NCI-H526 (cell line): ENCODE measurements at places on chromosomes 2 and 18.

GRCh38 chr2:236176417-236176816 lies 8.2 kb upstream of the GBX2 start:
- DNase-seq = peak; percentile 63

DNA sequence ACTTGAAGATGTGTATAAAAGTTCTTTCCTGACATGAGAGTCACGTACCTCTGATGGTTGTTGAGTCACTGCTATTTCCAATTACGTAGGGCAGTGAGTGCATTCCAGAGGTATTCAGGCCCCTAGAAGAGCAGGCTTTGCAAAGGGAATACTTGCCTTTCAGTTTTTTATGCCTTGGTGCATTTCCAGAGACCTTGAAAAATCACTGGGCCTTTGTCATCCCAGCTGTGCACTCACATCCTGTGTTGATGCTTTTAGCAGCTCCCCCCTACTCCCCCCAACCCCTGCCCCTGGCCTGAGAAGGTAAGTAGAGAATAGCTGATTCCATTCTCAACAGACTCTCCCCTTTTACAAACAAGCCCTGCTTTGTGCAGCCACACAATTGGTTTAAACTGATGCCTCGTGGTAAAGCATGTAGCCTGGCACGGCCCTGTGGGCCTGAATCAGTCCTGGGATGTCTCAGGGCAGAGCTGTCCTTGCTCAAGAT lies 174.2 kb downstream of the PRPF40A start:
- DNase-seq = no peak

DNA sequence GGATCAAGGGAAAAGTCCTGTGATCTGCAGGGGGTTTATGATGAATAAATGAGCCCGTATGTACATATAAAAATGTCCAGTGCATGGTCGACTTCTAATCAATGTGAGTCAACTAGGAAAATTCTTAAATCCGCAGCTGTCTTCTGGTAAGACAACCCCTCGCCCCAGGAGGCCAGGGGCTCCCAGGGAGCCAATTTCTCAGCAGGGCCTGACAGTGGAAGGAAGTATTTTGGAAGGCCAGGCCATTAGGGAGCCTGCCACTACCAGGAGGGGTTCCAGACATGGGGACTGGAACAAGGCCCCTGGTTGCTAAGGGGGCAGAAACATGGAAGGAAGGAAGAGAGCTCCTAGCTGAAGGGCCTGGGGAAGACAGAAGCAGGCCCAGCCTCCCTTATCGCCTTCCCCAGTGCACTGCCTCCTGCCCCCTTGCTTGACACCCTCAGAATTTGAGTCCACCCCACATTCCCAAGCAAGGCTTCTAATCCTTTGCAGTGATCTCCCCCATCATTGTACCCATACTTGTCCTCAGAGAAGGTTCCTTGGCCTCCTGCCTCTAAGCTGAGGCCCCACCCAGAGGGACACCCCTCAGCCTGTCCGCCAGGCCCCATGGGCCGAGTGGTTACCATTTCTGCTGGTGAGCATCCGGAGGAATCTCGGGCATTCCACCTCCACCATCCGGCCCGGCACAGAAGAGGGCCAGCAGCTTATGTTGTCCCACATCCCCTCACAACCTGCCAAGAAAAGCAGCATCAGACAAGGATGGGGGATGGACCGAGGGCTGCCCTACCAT lies 45.9 kb downstream of the SCTR start:
- DNase-seq = no peak

- DNase-seq = no peak
These were observed 119.0 kb downstream of the FEZ2 start for GRCh38 chr2:36478999-36479398.

DNA sequence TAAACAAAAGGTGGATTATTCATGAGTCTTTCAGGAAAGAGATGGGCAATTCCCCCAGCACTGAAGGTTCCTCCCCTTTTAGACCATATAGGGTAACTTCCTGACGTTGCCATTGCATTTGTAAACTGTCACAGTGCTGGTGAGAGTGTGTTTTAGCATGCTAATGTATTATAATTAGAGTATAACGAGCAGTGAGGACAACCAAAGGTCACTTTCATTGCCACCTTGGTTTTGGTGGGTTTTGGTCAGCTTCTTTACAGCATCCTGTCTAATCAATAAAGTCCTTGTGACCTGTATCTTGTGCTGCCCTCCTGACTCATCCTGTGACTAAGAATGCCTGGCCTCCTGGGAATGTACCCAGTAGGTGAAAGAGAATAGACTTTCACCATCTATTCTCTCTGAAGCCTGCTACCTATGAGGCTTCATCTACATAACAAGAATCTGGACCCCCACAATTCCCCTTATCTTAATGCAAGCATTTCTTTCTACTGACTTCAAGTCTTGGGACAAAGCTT lies 148.7 kb downstream of the CABLES1 start:
- DNase-seq = no peak

DNA sequence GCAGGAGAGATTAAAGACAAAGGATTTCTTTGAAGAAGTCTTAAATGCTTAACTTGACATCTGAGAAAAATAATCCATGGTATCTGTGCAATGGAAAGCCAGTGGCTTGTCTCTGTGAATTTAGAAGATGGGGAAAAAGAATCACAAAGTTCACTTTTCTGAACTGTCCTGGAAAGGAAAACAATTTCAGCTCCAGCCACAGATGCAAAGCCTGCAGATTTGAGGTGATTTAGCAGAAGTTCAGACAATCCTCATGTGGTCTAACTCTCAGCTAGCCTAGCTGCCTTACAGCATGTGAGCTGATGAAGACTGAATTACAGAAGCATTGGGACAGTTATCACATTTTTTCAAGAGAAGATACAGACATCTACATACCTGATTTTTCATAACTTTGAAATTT lies 126.7 kb upstream of the ITGB6 start:
- DNase-seq = no peak

DNA sequence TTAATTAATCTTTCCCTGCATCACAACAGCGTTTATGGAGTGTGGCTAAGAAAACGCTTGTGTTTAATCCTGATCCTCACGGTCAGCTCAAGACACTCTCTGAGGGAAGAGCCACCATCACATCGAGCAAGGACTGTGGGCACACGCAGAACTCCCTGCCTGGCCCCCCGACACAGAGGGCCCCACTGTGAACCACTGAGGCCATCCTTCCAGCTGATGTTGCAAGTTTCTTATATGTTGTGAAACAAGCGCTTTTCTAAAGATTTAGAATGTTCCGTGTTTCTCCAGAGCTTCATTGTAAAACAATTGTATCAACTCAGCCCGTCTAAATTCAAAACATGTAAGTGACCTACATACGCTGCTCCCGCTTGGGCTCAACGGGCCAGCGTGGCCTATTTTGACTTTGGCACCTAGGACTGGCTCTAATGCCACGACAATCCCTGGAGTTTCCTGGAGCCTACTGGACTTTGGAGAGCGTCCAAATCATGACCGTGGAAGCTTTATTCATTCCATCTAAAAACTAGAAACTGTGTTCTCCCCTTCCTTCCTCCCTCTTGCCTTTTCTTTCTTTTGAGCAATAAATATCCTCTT lies 34.9 kb downstream of the SERPINE2 start:
- no peak for DNase-seq

GRCh38 chr18:80056095-80056494 lies 21.9 kb downstream of the RBFA start:
- DNase-seq = no peak

- DNase-seq = no peak
These were observed 863.9 kb downstream of the SUCLG1 start for GRCh38 chr2:83595121-83595690.

GRCh38 chr18:55795101-55795669 lies 207.2 kb upstream of the TCF4 start:
- DNase-seq = no peak

- peak; percentile 14 for DNase-seq
These were observed 425 bp upstream of the SALL3 start for GRCh38 chr18:78979056-78979729.

- DNase-seq = peak; percentile 77
These were observed 11.3 kb downstream of the IL1RN start for GRCh38 chr2:113138428-113139322.

GRCh38 chr2:85011747-85012146 lies 40.8 kb downstream of the KCMF1 start:
- peak; percentile 2 for DNase-seq

- no peak for DNase-seq
These were observed 17.4 kb downstream of the XDH start for GRCh38 chr2:31397094-31397493.

- DNase-seq = no peak
These were observed 30.9 kb downstream of the MREG start for GRCh38 chr2:215982465-215982875.

- DNase-seq = no peak
These were observed 65.3 kb upstream of the GLI2 start for GRCh38 chr2:120670371-120670770.

DNA sequence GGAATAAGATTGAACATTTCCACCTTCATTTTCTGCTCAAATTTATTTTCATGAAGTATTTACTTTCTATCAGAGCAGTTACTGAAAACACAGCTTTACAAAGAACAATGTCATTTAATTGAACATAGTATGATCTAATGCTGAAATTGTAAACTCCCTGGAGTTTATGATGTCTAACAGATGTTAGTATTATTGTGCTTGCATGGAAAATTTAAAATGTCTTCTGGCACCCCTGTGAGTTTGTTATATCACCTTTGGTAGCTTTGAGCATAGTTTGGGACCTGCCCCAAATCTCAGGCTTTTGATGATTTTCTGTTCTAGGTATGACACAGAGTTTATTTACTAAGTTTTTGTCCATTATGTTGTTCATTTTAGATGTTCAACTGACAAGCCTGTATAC lies 28.1 kb downstream of the FAM171B start:
- DNase-seq = no peak

DNA sequence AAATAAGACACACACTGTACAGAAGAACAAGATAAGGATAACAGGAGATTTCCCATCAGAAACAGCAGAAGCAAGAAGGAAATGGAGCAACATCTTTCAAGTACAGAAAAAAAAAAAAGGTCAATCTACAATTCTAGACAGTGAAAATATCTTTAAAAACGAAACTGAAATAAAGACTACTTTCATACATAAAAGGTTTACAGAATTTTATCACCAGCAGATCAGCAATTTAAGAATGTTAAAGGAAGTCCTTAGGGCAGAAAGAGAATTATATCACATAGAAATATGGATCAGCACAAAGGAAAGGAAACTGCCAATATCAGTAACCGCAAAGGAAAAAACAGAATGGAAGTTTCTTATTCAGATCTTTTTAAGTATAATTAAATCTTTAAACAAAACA lies 931.0 kb downstream of the EPHA4 start:
- DNase-seq = no peak

DNA sequence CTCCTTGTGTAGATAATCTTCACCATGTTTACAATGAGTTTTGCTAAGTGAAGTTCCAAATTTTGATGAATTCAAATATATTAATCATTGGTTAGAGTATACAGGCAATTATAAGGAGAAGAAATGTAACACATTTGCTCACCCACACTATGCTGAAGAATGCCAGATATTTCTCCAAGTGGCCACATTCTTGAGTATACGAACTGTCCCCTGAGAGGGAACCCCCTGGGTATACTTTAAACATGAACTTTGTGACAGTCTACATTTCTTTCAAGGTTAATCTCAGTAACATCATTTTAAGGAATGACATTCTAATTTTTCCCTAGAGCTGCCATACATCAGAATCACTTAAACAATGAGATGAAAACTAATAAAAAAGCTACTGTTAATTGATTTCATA lies 39.8 kb upstream of the CDKL4 start:
- no peak for DNase-seq

GRCh38 chr2:162057426-162057825 lies 16.6 kb downstream of the DPP4 start:
- DNase-seq = no peak

GRCh38 chr2:1862608-1863280 lies 118.4 kb upstream of the PXDN start:
- no peak for DNase-seq

- DNase-seq = no peak
These were observed 68.6 kb upstream of the YWHAQ start for GRCh38 chr2:9699139-9700108.

GRCh38 chr2:203841654-203842053 lies 25.9 kb upstream of the CTLA4 start:
- no peak for DNase-seq

GRCh38 chr2:207474863-207475485 lies 54.8 kb upstream of the CREB1 start:
- peak; percentile 30 for DNase-seq

DNA sequence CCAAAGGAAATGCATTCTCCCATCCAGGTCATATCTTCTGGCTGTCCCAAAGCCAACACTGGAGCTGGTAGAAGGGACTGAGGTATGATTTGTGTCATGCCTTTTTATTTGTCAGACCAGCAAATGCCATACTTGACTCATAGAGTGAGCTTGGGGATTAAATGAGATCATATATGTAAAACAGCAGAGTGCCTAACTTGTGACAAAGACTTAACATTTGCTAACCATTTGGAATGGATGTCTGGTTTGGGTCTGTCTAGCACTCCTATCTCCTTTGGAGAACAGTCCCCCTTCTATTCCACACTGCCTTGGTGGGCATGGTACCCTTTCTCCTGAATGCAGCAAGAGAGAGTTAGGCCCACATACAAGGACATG lies 128.5 kb upstream of the LGALSL start:
- DNase-seq = no peak

DNA sequence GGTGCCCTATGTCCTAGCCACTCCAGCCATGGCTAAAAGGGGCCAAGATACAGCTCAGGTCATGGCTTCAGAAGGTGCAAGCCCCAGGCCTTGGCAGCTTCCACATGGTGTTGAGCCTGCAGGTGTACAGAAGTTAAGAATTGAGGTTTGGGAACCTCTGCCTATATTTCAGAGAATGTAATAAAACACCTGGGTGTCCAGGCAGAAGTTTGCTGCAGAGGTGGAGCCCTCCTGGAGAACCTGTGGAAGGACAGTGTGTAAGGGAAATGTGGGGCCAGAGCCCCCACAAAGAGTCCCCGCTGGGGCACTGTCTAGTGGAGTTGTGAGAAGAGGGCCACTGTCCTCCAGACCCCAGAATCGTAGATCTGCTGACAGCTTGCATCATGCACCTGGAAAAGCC lies 74.1 kb downstream of the SMIM21 start:
- no peak for DNase-seq

GRCh38 chr2:100702438-100703109 lies 117.4 kb upstream of the NPAS2 start:
- DNase-seq = no peak

GRCh38 chr2:174738841-174739240 lies 25.4 kb downstream of the CHRNA1 start:
- DNase-seq = no peak
